ENCODE measurements at places on chromosomes 11 and 22. TPM values are rescaled to one million over a fixed set of nuclear protein-coding genes. Genes with fewer than 3 reads are reported as not detected.
A peak's percentile ranks its signal among the peaks of the same experiment; 100 is the strongest.

- no peak for DNase-seq
- H3K4me1 ChIP-seq = no peaks in the 10 kb centered on the region
- H3K4me3 ChIP-seq = no peak overlapping the region
- H3K27me3 ChIP-seq = no peaks in the 10 kb centered on the region
- peaks cover 78% of the 10 kb centered on the region for H3K36me3 ChIP-seq
These were observed 19.3 kb downstream of the POLR3H start for GRCh38 chr22:41524809-41525449.

DNA sequence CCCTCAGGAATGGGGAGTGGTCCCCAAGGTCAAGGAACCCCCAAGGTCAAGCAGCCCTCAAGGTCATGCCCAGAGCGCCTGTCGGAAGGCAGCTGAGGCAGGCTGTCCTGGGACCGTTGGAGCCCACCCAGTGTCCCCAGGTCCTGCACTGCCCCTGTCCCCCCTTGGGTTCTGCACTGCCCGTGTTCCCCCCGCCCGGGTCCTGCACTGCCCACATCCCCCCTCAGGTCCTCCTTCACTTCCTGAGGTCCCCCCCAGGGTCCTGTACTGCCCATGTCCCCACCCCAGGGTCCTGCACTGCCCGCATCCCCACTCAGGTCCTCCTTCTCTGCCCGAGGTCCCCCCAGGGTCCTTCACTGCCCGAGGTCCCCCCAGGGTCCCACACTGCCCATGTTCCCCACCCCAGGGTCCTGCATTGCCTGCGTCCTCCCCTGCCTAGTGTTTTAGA is 1073.0 kb downstream of the BRD1 start:
- H3K27me3 ChIP-seq = no peaks in the 10 kb centered on the region
- peaks cover 5% of the 10 kb centered on the region for H3K36me3 ChIP-seq
- H3K4me3 ChIP-seq = no peak overlapping the region
- H3K4me1 ChIP-seq = no peaks in the 10 kb centered on the region

DNA sequence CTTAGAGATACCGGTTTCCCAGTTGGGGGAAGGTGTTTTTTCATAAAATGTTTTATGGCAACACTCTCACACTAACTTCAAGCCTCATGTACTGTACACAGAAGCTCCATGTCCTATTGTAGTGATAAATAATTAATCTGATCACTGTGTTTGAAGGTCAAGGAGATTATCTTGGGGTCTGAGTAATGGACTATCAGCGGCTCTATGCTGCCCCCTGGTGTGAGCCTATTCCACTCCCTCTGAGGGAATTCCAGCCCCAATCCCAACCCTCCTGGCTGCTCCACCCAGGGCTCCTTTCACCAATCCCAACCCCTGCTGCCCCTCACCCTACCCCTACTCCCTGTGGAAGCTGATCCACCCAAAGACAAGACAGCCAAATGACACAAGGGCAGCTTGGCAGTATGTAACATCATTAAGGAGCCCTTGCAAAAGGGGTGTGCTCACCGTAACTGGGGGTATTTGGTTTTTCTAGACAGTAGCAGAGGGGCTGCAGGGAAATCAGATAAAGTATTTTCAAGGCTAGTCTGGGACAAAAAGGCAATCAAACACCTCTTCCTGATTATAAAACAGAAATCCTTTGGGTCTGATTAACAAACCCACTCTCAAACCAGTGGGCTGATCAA is 22.3 kb downstream of the HPS4 start:
- H3K4me1 ChIP-seq = no peaks in the 10 kb centered on the region
- H3K27ac ChIP-seq = no peak overlapping the region
- no peak overlapping the region for H3K4me3 ChIP-seq
- peaks cover 76% of the 10 kb centered on the region for H3K36me3 ChIP-seq
- no peaks in the 10 kb centered on the region for H3K27me3 ChIP-seq

Gene C22orf42
- total RNA-seq = not detected

Gene CRACR2B
- total RNA-seq = not detected

GRCh38 chr22:30208631-30209603 is 37.6 kb downstream of the LIF start:
- no peaks in the 10 kb centered on the region for H3K27me3 ChIP-seq
- peak; percentile 54 for DNase-seq
- no peaks in the 10 kb centered on the region for H3K36me3 ChIP-seq
- H3K4me3 ChIP-seq = no peak overlapping the region

GRCh38 chr11:44747316-44747715 is 20.6 kb downstream of the TSPAN18 start:
- H3K27ac ChIP-seq = no peak overlapping the region
- H3K4me3 ChIP-seq = no peak overlapping the region
- H3K27me3 ChIP-seq = peaks cover 3% of the 10 kb centered on the region
- no peaks in the 10 kb centered on the region for H3K36me3 ChIP-seq
- no peaks in the 10 kb centered on the region for H3K4me1 ChIP-seq

DNA sequence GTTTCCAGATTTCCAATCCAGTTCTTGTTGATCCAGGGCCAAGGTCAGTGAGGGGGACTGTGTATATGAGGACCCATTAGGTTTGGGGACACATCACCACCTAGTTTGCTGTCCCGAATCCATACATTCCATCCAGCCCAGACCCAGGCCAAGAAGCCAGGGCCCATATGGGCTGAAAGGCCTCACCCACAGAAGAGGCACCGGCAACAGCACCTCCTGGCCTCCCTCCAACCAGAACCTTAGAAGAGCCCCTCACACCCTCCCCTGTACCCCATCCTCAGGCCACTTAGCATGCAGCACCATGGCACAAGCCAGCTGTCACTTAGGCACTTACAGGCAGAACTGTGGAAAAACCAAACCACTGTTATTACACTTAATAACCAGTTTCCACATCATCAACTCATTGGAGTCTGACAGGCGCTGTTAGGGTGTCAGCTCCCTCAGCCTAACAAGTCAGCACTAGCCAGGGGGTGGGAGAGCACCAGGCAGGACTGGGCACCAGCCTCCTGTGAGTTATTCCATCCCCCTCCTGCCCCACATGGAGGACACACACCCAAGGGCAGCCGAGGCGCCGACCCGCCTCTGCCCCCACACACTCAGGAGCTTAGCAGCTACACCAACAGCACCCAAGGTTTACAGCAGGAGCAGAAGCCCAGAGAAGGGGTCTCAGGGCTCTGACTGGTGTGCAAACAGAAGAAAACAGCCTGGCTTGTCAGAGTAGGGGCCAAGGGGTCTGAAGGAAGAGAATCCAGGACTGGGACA is 132.0 kb downstream of the BUD13 start:
- no peaks in the 10 kb centered on the region for H3K4me1 ChIP-seq
- no peak overlapping the region for H3K27ac ChIP-seq
- no peaks in the 10 kb centered on the region for H3K27me3 ChIP-seq
- DNase-seq = no peak
- H3K4me3 ChIP-seq = no peak overlapping the region

Gene MYO18B
- 0.63 TPM for total RNA-seq

DNA sequence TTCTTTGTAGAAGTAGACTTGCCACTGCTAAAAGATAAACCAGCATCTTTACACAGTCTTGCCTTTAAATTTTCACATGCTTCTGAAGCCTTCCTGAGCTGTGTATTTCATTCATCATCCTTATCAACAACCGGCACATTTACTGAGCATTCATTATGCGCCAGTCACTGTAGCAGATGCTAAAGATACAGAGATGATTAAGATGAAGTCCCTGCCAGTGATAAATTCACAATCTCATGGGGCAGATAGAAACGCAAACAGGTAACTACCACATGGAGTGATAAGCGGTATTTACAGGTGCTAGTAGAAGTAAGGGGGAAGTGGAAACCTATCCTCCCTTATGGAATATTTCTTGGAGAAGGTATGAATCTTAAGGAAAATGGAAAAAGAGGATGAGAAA is 67.2 kb downstream of the PRCP start:
- H3K27ac ChIP-seq = no peak overlapping the region
- H3K36me3 ChIP-seq = no peaks in the 10 kb centered on the region
- no peaks in the 10 kb centered on the region for H3K27me3 ChIP-seq
- no peak overlapping the region for H3K4me3 ChIP-seq
- H3K4me1 ChIP-seq = no peaks in the 10 kb centered on the region
- DNase-seq = no peak

Gene NDUFV1
- 308 TPM for total RNA-seq

GRCh38 chr11:65404638-65405339 is 17.8 kb upstream of the NEAT1 start:
- no peak for DNase-seq
- H3K4me1 ChIP-seq = no peaks in the 10 kb centered on the region
- H3K4me3 ChIP-seq = no peak overlapping the region
- H3K27me3 ChIP-seq = no peaks in the 10 kb centered on the region
- H3K27ac ChIP-seq = no peak overlapping the region

Data from SJSA1 (cell line).